K562 (cell line): ENCODE measurements at places on chromosomes 2 and 18.

DNA sequence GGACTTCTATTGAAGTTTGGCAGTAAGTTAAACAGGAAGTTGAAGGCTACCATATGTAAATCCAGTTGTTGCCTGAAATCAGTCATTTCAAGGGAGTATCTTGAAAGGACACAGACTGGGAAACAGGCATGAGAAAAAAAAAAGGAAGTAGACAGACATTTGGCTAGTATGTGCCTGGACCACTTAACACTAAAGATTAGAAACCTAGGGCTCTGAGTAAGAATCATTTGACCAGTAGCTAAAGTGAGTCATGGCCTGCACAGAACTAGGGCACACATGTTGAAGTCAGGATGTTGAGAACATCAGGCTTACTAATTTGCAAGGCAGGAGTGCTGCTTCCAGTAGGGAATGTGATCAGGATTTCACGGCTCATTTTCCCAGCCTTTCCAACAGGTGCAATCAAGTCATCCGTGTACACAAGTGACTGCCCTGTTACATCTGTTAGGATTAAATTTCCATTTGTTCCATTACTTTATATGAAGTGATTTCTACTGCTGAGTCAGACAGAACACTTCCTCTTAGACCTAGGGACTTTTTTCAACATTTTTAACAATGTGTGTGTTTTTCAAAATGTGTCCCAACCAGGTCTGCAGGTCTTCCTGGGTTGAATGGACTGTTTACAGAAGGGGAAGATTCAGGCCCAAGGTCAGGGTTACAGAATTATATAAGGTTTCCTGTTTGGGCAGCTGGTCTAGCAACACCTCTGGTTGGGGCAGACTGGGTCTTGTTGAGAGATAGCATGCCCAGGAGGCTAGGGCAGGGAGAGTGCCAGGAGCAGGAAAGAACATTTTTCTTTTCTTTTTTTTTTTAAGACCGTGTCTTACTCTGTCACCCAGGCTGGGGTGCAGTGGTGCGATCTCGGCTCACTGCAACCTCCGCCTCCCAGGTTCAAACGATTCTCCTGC lies 145.6 kb downstream of the TGIF1 start:
- peak; percentile 24 for DNase-seq

DNA sequence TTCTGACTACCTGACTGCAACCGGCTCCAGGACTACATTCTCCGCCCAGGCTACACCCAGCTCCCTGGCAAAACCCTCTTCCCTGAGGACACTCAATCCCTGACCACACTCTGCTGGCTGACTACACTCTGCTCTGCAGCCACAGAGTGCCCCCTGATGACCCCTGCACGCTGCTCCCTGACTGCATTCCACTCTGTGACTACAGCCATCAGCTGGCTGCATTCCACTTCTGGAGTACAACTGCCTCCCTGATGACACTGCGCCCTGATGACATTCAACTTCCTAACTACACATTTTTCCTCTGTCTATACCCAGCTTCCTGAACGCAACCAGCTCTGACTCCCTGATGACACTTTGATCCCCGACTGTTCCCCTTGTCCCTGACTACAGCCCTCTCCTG lies 71.3 kb upstream of the NRXN1 start:
- no peak for DNase-seq

GRCh38 chr2:129174143-129174542 lies 805.3 kb upstream of the RAB6C start:
- DNase-seq, result no peak

DNA sequence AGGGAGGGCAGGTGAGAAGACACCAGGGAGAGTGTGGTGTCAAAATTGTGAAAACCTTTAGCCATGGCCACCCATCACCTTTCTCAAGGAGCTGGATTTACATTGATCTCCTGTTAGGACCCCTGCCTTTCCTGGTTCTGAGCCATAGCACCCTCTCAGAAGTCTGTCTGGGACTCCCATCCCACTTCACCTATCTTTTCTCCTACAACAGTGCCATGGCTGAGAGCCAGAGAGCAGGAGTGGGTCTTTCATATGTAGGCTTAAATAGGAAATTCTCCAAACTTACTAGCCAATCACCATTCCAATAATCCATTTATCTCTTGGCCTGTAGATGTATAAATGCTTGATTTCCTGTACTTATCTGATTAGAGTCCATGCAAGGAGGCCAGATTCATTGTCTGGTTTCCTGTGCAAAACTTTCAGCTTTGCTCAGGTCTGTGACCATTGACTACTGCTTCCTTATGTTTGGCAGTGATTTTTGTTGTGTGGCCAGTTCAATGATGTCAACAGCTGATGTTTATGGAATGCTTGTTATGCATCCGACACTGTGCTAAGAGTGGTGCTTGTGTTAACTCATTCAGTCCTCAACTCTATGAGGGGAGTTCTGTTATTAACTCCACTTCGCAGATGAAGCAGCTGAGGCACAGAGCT lies 57.6 kb upstream of the IGFBP5 start:
- DNase-seq, result no peak

DNA sequence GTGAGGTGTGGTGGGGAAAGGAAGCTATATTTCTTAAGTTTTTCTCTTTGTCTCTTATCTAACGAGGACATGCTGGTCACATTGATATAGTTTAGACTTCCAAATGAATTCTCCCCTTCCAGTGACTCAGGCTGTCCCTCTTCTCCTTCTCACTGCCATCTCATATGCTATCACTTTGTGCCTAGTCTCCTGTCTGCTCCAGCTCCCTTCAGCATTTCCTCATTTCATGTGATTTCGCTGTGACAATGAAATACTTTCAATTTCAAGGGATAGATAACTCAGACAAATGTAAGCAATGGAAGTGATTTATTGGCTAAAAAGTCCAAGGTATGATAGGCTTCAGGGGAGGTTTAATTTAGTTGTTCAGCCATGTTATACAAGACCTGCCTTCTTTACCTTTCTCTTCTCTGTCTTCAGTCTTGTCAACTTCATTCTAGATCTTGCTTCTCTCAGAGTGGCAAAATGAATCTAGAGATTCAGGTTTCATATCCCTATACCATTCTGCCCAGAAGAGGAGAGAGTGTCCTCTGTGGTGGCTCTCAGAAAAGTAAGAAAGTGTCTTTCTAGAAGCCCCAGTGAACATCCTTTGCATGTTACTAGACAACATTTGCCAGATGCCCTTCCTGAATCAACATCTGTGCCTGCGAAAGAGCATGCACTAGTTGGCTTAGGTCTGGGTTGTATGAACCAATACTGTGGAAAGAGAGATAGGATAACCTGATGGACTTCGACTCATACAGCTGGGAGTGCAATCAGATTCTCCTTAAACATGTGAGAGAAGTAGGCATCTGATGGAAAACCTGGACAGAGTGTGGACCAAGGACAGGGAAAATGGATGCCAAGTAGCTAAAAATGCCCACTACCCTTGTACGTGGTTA lies 29.9 kb upstream of the GPR155 start:
- peak; percentile 23 for DNase-seq

- DNase-seq, result no peak
These were observed 18.9 kb downstream of the NCAPH start for GRCh38 chr2:96354492-96354891.

DNA sequence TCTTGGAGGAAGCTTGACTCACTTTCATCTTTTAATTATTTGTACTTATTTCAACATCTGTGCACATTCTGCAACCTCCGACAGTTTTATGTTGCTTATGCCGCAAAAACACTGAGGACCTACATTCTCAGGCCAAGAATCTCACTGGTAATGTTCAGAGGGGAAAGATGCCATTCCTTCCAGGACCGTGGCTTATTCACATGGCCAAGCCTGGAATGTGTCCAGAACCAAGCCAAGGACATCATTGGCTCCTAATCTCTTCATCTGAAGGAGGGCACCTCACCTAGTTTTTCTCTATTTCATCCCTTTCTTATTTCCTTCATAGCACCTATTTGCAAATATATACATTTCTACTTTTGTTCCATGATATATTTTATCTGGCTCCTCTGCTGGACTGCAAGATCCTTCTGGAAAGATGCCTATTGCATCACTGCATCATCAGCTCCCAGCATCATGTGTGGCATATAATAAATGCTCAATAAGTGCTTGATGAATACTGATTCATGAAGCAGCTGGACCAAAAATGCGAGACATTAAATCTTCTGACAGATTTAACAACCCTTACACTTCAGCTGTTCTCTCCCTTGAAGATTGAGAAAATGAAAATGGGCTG lies 377.1 kb downstream of the TNS1 start:
- DNase-seq, result no peak

DNA sequence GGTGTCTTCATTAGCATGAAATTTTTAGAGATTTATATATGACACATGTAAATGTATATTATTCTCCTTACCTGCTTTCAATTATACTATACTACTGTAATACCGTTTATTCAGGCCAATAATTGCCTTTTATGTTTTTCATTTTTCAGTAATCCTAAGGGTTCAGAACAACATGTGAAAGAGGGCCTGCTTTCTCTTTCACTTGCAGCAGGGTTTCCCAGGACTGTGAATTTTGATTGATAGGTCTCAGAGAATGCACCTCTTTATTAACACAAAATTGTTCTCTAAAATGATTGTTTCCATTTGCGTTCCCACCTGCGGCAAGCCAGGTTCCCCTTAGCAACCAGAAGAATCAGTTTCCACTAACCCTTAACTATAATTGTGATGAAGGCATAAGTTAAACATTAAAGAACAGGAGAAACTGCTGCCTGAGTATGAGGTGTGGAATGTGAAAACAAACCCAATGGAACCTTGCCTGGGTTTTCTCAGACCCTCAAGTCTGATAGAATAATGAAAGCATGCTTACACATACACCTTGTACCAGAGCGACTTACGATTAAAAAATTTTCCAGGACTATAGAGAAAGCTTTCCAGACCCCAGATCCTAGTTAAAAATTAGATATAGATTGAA lies 1591.2 kb upstream of the LRRTM1 start:
- DNase-seq, result no peak

GRCh38 chr2:59655809-59656208 lies 897.6 kb downstream of the BCL11A start:
- DNase-seq, result no peak

DNA sequence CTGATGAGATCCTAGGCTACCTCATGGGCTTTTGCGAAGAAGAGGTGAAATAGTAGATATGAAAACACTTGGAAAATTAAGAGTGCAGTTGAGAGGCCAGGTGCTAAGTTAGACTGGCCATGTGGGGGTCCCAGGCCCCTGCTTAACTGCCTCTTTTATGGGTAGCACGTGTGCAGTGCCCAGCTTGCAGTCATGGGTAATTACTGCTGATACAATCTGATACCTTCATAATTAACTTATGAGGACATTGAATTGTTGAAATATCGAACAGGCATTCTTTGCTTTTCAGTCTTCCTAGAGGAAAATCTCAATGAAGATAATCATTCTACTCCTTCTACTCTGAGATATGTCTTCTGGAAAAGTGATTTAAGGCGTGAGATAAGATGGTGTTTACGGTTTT lies 11.6 kb downstream of the TRAF3IP1 start:
- no peak for DNase-seq
